ENCODE measurements at places on chromosomes 7 and 10.
A peak's percentile ranks its signal among the peaks of the same experiment; 100 is the strongest.

GRCh38 chr10:67935223-67935622 is 50.8 kb downstream of the SIRT1 start:
- DNase-seq, result no peak

DNA sequence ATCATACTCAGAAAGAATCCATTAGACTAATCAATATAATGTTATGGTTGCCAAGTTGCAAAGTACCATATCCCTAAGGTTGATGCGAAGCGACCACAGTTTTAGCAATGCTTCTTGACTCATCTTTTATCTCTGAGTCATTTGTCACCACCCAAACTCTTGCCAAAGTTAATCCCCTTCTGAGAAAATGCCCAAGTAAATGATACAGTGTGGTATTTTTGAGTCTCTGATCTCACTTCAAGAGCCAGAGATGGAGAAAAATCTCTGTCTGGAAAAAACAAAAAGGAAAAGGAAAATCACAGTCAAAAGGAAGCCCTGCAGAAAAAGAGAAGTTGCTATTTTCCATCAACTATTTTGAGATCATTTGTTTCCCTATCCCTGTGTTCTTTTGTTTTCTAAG is 26.7 kb upstream of the OTUD1 start:
- DNase-seq, result no peak

DNA sequence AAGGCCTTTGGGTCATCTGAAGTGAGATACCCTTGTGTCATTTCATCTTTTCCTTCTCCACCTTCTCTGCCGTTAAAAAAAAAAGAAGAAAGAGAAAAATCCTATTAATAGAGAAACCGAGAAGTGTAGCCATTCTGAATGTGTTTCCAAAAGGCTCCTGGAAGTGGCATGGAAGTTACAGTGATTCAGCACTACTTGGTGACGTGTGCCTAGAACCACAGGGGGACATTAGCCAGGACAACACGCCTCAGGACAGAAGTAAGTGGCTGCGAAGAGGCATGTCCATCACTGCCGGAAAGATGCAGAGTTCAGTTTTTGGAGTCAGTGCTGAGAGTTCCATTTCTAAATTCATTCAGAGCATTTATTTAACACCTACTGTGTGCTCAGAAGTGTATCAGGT is 6.3 kb downstream of the HTRA1 start:
- no peak for DNase-seq

DNA sequence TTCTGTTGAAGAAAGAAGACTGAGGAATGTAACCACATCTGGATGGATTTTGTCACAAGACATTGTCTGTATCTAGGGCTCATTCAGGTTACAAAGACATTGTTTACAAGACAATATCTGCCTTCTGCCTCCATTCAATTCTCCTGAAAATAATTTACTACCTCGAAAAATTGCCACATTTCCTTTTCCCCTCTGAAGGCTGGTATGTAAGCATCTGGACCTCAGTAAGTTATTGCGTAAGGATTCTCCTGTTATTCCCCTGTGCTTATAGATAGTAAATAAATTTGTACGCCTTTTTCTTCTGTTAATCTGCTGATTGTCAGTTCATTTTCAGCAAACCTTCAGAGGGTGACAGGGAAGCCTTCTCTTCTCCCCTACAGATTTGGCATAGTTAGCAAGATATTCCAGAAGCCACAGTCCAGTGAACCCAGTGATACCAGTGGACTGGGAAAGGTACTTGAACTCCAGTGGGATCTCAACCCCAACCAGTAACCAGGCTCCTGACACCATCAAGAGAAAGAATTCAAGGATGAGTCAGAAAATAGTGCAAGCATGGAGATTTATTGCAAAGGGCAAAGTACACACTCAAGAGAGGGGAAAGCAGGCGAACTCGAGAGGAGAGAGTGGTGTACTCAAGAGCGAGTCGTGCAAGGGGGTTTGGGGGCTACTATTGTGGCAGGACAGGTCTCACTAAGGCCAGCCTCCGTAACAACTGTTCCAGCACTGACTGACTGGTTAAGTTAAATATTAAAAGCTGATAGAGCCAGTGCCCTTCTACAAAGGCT is 706.9 kb upstream of the GHITM start:
- DNase-seq, result no peak

DNA sequence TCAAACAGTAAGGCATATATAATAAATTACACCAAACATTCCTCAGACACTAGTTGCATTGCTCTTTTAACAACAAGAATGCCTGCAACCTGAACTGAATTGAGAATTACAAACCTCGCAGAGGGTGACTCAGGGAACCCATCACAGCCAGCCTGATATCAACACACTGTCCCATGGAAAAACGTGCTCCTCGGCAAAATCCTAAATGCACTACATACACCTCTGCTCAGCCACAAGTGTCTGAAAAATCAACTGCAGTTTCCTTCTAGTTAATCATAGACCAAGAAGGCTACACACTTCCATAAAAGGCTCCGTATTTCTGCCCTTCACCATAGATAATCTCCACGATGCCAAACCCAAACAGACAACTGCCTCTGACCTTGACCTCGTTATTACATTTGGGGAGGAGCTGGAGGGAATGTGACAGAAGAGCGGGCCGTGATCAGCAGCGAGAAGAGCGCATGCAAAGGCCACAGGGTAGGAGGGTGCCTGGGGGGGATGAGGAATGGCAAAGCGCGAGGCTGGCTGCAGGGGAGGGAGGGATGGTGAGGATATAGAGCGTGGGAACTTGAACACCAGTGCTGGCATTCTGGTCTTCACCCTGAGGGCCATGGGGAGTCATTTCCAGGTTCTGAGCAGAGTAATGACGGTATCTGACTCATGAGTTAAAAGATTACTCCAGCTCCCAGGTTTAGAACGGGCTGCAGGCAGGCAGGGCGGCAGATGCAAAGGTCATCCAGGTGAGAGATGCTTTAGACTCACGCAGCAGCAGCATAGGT is 201.9 kb upstream of the FRMD4A start:
- peak; percentile 95 for DNase-seq

GRCh38 chr10:34918776-34919315 is 103.8 kb upstream of the PARD3 start:
- DNase-seq, result no peak

- no peak for DNase-seq
Observed at GRCh38 chr7:47827351-47827756, 120.9 kb downstream of the PKD1L1 start.

DNA sequence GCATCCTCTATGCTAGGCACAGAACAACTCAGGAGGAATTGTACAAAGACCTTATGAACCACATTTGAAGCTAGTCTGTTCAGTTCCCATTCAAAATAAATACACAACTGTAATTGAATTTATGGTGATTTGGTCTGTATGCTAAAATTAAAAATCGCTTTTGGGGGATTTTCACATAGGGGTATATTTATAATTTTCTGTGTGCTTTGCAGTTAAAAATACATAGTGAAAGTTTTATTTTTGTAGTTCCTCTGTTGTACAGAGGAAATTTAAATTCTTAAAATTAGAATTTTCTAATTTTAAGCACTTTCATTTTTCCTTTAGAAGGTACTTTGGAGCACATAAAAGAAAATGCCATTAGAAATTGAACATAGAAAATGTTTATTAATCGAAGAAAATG is 6.9 kb downstream of the RABGEF1 start:
- no peak for DNase-seq

GRCh38 chr10:33117816-33118215 is 159.8 kb upstream of the ITGB1 start:
- DNase-seq, result no peak

DNA sequence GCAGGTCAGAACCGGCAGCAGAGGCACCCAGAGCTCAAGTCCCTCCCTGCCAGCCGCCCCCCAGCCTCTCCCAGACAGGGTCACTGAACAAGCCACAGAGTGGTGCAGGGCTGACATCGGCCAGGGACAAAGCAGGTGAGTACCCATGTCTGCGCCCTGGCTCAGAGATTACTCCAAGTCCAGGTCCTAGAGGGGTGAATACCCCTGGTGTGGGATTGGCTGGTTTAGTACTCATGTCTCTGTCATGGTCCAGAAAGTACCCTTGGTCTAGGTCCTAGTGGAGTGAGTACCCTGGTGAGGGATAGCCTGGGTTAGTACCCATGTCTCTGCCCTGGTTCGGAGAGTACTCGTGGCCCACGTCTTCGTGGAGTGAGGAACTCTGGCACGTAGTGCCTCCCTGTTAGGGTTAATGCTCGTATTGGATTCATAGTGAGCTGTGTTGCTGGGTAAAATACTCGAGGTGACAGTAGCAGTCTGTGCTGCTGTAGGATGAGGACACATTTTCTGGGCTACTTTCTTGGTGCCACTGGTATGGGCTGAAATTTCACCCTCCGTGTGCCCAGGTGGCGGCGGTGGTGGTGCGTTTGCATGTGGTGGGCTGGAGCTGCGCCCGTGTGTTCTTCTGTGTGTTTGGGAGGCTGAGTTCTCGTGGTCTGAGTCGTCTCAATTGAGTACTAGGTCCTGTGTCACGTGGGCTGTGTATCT is 25.5 kb upstream of the KNDC1 start:
- DNase-seq, result no peak

DNA sequence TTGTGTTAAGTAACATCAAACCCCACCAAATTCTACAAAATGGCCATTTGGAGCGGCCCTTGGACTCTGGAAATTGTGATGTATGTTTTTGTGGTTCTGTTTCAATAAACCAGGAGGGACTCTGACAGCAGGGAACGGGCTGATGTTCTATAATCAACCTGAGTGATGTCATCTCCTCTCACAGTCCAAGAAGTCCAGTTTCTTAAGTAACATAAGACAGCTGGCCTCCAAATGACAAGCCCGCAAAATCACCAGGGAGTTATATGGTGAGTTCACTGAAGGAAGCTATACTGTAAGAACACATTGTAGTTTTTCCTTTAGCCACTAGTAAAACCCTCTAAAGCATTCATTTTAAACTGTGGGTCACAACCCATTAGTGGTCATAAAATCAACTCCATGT is 34.0 kb downstream of the GOT1 start:
- peak; percentile 26 for DNase-seq

DNA sequence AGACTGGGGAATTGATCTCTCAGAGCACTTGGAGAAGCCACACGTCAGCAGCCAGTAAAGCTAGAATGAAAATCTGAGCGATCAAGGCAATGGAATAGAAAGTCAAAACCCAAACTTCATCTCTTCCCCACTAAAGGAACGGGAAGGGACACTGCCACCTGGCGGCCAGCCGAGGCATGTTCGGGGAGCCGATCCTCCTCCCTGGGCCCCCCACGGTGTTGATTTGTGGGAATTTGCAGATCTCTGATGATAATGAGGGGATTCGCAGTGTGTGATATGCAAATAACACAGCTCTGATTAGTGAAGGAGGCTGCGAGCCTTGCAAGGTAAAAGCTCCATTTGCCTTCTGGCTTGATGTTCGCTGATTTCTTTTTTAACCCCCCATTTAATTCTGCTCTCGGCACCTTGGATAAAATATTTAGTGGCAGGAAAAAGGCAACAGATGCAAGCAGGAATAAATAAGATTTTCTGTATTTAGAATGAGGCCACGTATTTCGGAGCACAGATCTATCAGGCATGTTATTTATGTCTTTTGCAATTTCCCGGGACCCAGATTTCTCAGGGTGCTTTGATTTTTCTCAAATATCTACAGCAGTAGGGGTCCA is 258.6 kb downstream of the PAXIP1 start:
- no peak for DNase-seq

DNA sequence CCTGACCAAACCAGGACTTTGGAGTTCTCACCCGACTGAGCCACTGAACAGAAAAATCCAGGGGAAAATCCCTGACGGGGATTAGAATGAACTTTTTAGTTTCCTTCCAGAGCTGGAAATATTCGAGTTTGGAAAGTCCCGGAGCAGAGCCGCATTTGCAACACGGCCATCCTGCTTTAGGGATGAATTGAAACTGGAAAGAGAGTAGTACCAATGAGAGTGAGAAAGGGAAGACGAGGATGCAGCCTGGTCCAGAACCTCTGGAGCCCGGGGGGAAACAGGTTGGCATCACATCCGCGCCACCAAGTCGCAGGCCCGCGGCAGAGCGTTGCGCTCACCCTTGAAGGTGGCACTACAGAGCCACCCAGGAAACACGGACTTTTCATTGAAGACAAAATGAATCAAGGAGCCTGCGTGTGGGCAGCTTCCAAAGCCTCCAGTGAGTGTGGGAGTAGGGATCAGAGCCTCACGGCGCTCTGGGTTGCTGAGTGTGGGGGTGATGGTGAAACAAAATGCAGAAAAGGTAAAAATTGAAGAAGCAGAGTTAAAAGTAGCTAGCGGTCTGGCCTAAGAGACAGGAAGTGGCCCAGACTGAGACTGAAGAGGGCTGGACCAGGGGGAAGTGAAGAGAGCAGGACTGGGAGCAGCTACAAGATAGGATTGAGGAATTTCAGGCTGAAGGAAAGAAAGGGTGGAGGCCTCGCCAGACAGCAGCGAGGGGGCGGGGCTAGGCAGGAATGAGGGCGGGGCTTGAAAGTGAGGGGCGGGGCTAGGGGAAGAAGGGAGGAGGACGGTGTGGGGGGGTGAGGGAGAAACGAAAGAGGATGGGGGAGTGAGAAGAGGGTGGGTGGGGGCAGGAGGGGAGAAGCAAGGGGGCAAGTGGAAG is 1.8 kb downstream of the SMURF1 start:
- DNase-seq, result peak; percentile 23

DNA sequence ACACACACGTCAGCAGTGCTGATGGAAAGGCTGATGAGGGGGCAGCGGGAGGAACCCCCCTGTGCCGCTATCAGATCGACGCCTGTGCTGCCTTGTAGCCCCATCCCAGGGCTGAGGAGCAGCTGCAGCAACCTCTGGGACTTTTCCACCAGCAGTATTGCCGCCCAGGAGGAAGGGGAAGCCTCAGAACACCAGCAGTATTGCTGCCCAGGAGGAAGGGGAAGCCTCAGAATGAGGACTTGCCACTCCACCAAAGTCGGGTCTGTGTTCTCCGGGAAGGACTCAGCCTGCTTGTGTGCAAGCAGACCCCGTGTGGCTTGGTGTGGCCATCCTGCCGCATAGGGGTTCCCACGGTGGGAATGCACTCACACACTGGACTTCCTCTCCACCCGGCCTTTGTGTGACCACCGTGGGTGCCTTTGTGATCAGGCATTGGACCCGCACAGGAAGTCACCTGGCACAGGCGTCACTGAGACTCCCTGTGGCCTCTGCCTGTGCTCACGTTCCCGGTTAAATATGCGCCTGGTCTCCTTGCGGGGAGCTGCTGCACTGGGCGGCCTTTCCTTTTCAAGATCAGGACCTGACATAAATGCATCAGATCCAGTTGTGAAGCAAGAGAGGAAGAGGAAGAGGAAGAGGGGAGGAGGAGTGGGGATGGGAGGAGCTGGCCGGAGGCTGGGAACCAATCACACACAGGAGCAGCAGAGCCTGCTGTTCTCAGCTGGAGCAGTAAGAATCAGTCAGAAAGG is 248.5 kb downstream of the DNAJB6 start:
- DNase-seq, result no peak
